ENCODE measurements at places on chromosomes 12 and 14.

DNA sequence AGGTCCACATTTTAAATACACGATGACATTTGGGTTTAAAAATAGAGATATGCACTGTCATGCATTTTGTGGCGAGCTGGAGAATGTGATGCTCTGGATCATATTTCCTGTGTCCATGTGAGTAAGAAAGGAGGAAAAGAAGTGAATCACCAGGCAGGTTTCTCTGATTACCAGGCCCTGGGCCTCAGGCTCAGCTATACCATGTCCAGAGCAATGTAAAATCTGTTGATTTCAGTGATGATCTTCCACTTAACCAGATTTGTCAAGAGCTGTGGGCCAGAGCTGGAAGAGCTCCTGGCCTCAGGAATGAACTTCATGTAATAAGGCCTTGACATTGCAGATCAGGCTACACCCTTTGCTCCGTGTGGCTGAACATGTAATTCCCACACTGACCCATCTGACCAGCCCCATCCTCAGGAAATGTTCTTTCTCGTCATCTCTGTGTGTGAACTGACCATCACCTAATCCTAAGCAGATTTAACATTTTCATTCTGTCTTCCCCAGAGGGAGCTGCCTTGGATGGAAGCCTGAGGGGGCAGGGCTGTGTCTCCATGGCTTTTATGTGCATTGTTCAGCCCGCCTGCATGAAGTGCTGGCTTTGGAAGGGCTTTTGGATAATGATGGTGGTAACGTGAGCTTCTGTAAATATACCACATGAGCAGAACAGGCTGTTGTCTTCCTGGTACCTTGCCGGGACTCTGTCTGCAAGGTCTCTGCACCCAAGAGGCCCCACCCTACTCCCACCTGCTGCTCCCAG is 54.5 kb downstream of the CRACR2A start:
- no peak for DNase-seq

DNA sequence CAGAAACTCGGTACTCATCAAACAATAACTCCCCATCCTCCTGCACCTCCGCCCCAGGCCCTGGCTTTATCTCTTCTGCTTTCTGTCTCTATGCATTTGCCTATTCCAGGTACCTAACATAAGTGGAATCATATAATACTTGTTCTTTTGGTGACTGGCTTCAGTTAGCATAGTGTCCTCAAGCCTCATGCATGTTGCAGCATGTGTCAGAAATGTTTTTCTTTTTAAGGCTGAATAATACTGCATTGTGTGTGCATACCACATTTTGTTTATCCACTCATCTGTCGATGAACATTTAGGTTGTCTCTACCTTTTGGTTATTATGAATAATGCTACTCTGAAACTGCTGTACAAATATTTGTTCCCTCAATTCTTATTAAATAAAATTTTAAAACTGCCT is 117.1 kb downstream of the KICS2 start:
- DNase-seq: no peak

DNA sequence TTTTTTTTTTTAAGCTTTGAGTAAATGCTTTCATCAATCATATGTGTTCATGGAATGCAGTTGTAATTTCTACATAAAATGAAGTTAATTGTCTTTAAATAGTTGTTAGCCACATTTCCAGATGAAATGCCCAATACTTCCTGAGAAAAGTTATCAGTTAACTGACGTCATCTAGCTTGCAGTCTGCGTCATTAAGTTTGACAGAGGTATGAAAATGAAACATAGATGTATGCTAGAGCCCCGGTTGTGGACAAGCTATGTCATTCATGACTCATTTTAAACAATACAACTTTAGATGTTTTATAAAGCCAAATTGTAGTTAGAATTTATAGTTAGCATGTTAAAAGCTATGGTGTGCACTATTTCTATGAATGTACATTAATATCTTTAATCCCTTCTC is 90.7 kb downstream of the PLEKHA5 start:
- DNase-seq: no peak

- DNase-seq: no peak
Measured at GRCh38 chr12:113559466-113559865, 87.8 kb upstream of the LHX5 start.

GRCh38 chr12:4974217-4974616 is 64.5 kb downstream of the KCNA1 start:
- DNase-seq: no peak

DNA sequence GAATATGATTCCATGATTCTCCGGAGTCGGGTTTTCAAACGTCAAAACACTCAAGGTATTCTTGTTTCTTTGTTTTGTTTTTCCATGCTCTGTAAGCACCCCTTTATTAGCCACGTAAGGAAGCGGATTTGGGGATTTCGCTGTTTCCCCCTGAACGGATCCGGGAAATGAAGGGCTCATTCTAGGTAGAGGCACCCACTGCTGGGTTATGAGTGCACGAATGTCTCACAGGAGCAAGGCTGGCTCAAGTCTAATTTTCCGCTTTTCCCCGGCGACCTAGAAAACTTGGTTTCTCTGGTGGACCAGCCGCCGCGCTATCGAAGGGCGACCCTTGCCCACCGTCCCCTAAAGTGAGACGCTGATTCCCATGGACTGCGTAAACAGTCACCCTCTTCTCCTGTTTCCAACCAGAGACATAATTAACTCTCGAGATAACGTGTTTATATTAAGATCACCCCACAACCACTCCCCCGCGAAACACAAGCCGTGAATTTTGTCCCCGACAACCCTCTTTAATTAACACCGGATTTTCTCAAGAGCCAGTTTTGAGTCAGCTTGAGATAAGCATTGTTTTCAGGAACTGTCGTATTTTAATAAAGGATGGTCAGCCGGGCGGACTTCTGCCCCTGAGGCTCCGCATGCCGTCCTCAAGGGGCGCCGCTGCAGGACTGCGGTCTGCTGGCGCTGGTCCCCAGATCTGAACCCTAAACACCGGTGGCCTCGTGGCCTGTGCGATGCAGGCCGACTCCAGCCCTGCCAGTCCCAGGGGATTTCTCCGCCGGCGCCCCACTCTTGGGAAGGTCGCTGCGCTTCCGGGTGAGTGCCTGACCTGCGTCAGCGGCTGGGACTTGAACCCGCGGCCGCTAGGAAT is 515 bp upstream of the ABCC9 start:
- peak; percentile 12 for DNase-seq

DNA sequence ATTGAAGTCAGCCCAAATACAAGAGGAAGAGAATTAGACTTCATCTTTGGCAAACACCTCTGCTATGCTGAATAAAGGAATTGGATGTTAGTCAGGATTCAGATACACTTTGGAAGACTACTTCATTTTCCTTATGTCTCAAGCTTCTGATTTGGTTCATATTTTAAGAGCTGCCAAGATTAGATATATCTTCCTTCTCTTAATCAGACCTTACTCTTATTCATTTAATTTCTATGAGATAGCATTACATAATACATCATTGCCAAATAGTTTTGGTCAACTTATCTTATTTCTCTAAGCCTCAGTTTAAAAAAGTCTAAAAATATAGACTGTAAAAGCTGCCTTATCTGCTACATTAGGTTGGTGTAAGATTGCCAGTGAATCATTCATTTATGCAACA is 330.6 kb upstream of the NAV3 start:
- DNase-seq: no peak

DNA sequence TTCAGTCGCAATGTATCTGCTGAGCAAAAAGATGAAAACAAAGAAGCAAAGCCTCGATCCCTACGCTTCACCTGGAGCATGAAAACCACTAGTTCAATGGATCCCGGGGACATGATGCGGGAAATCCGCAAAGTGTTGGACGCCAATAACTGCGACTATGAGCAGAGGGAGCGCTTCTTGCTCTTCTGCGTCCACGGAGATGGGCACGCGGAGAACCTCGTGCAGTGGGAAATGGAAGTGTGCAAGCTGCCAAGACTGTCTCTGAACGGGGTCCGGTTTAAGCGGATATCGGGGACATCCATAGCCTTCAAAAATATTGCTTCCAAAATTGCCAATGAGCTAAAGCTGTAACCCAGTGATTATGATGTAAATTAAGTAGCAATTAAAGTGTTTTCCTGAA is 19.8 kb downstream of the CKB start:
- DNase-seq: no peak

DNA sequence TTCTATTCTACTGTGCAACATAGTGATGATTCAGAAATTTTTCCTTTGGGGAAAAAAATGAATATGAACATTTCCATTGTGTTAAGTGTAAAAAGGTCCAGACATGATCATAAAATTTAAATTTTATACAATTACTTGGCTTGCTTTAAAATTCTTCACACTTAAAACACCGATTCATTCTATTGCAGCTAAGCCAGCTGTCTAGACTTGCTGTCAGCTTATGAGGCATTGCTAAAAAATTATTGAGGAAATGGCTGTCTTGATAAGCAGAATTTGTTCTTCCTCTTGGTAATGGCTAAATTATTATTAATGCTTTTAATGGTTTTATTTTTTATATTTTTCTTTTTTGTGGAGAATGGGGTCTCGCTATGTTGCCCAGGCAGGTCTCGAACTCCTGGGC is 1.8 kb downstream of the LYSET start:
- DNase-seq: no peak

- no peak for DNase-seq
Measured at GRCh38 chr12:64931321-64931720, 106.9 kb downstream of the TBC1D30 start.

DNA sequence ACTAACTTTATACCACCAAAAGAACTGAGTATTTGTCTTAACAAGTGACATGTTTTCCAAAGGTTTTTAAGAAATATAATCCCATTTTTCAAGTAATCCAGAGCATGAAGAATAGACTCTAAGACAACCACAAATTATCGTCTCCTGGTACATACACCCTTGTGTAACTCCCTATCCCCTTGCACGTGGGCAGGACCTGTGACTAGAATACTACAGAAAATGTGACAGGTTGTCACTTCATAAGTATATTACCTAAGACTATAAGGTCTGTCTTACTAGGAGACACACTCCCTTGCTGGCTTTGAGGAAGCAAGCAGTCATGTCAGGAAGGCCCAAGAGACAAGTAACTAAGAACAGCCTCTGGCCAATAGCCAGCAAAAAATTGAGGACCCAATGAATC is 8.3 kb upstream of the TTC5 start:
- DNase-seq: no peak

- DNase-seq: peak; percentile 73
Measured at GRCh38 chr14:89349171-89350008, 67.6 kb downstream of the FOXN3 start.

DNA sequence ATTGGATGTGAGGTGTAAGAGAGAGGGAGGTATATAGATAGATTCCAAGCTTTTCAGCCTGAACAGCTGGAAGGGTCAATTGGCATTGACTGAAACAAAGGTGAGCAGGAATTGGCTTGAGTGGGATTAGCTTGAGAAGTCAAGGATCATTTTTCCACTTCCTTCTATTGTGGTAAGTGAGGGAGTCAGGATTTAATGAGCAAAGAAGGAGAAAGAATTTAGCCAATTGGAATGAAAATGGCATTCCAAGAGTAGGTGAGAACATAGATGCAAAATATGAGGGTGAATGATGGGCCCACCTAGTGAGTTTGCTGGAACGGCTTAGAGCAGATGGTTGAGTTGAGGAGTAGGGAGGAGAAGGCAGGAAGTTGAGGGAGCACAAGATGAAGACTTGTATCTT is 56.5 kb upstream of the ETV6 start:
- DNase-seq: no peak

DNA sequence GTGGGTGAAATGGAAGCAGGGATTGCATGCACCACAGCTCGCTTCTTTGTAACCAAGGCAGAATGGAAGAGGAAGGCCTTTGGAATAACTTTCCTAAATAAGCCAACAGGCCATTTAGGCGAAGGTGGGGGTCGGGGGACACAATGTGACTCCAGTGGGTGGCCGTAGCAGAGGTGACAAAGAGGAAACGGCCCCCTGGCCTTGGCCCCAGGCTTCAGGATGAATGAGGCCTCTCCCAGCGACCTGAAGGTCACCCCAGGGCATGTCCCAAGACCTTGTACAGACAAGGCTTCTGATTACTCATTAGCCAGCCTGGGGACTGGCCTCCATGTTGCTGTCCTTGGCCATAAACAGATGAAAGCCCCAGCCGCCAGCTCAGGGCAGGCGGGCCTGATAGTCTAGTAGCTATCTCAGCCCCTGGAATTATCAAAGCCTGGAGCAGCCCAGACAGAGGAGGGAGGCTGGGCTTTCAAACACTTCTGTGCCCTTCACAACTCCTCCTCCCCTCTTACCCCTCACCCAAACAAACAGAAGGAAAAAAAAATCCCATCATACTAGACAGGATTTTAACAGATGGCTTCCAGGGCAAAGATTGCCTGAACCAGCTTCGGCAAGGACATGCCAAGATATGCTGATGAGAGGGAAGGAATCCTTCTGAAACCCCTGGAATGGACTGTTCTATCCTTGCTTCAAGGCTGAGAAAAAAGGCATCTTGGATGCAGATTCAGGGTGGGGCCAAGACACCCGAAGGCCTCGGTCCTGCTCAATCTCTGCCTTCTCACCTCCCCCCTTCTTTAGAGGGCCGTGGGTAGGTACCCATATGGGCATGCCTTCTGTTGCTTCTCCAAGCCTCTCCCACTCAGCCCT is 142.3 kb upstream of the PARP11 start:
- no peak for DNase-seq

- no peak for DNase-seq
Measured at GRCh38 chr14:64388533-64389285, 556 bp downstream of the MTHFD1 start.

DNA sequence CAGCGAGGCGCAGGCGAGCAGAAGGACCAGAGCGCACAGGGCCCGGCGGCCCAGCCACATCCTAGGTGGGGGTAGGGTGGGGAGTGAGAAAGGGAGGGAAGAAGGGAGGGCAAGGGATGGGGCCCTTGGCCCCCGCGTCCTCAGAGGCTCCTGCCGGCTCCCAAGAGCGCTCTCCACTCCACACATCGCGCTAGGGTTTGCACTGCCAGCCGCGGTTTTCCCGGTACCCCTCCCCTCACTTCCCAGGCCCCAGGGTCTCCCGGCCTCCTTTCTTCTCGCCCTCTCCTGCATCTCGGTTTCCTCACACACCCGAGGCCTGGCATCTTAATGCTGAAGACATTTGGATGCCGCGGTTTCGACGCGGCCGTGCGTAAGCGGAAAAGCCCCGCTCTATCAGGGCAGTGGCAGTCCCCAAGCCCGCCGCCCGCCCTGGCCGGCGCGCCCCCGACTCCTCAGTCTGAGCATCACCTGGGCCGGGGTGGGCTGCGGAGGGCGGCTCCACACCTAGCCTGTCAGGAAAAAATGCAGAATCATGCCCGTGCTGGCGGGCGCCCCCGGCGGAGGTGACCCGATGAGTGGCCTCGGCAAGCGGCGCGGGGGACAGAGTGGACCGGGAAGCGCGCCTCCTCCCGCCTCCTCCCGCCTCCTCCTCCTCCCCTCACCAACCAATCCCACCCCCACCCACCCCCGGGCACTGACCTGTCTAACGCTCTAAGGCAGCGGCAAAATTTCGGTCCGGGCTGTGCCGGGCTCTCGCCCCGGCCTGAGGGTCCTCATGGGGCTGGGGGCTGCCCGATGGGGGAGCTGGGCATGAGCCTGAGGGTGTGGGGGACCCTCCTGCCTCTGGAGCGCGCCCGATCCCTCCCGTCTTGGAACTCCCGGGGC is 686 bp downstream of the B4GALNT1 start:
- peak; percentile 33 for DNase-seq

Measured in hematopoietic multipotent progenitor cell (in vitro differentiated cells).